ENCODE measurements at places on chromosomes 3 and 15.

- no peak for DNase-seq
Measured at GRCh38 chr15:36265422-36265821, 314.0 kb upstream of the CDIN1 start.

DNA sequence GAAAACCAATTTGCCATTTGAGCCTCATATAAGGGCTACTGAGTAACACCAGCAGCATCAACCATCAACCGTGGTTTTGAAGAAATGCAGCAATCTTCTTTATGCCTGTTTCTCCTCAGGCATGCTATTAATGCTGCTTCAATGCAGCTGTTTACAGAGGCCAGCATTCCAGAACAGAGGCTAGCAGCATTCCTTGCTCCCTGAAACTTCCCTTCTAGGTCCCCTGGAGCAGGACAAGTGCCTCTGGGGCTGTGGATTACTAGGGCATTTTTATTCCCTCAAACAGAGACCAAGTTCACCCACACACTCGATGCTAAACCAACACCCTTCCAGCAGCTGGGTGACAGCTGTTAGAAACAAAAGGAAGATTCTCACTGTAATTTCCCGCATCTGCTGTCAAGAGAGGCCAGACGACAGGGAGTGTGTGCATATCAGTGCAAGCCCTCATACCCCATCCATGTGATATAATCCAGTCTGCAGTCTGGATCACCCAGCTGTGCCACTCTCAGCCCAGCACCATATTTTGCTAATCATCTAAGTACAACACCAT, 57.5 kb downstream of the HOMER2 start:
- DNase-seq, result no peak

DNA sequence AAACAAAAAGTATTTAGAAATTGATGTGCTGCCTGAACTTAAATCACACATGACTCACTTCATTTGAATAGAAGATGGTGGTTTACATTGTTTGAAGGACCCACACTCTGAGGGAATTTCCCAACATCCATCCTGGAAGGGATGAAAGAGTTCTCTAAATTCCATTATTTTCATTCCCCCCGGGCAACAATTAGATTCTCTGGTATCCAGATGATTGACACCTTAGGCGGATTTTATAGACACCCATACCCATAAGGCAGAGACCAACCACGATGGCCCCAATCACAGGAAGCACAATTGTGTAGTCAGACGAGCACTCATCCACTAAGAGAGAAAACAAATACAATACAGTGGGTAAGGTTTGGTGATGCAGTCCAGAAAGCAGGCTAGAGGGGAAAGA, 24.6 kb upstream of the MCCC1 start:
- no peak for DNase-seq

DNA sequence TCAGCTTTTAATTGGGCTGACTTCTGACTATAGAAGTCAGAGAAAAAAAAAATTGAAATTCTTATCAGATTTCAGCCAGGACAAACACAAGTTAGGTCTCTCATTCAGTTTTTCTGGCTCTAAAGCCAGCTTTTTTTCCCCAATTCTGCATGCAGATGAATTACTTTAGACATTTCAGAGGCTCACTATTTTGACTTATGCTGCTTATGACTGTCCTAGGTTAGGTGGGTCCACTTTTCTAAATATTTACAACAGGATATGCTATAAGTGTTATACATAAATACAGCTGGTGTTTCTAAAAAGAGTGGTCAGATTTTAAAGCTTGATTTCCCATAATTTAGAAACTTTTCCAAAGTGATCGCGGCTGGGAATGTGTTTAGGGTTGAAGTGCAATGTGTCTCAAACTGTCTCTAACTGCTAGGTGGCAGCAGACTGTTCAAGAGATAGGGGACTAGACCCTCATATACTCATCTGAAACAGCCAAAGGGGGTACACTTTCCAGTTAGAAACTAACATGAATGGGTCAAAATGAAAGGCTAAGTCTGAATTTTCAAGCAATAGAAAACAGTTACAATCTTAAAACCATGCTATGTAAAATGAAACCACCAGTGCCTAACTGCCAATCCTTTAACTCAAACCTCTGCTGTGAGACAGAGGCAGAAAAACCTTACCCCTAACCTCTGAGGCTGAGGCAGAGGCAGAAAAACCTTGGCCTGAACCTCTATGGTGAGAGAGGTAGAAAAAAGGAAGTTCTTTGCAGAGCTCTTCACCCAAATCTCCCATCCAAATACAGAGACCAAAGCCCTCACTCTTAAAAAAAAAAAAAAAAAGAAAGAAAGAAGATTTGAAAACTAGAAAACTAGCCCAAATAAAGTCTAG, 596.0 kb downstream of the NTRK3 start:
- DNase-seq, result no peak

DNA sequence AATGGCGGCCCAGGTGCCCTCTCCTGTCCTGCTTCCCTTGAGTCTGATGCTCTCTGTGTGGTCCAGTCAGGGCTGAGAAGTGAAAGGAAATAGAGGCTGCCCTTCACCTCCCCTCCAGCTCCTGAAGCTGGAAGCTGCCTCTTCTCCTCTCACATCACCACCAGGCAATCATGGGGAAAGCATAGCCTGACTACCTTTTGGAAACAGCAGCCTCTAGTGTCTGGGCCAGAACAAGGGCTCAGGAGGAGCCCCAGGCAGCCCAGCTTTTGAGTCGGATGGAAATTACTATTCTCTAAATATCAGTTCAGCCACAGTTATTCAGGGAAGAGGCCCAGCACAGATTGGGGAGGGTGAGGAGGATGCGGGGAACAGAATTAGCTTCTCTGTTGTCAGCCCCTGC, 43.3 kb upstream of the CCDC174 start:
- DNase-seq, result no peak

DNA sequence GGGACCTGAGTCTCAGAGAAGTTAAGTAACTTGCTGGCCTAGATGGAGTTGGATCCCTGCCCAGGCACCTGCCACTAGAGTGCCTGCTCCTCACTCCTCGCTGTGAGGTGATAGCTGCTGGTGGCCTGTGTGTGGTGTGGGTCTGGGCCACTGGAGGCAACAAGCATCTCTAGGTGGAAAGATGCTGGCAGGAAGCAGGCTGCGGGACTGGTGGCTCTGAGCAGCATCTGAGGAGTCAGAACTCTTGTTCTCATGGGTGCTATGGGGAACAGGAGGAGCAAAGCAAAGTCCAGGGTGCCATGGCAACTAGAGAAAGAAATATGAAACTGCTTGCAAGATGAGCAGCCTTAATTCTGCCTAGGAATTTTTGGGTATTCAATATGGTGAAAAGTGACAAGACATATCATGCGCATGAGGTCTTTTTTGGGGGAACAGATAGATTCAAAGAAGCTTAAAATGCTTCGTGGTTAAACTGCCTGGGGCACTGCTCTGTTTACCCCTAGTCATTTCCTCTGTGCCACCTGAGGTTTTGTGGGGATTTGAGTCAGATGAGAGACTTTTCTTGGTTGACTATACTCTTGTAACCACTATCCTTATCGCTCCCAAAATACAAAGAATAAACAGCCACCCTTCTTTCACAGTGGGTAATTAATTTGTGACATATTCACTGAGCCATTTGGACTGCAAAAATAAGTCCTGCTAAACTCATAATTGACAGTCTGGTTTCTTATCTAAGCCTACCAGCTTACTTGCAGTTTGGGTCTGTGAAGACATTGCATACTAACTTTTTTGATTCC, 50.3 kb downstream of the MED12L start:
- DNase-seq, result no peak
